Neural progenitor cell (in vitro differentiated cells): ENCODE measurements at places on chromosomes 12 and 14. TPM values are rescaled to one million over a fixed set of nuclear protein-coding genes. Genes with fewer than 3 reads are reported as not detected.
A peak's percentile ranks its signal among the peaks of the same experiment; 100 is the strongest.

Gene RASAL1
- total RNA-seq, result 0.50 and 1.4 TPM in 2 replicates

Gene SVOP
- 0.12 TPM in 1 of 2 replicates, not detected in the other for total RNA-seq

Gene TPCN1
- total RNA-seq, result 12.2 and 19.1 TPM in 2 replicates

Gene SLC5A8
- total RNA-seq, result not detected in 2 replicates

Gene LETMD1
- 40.9 and 46.6 TPM in 2 replicates for total RNA-seq

Gene CACNA1C
- 1.2 and 2.7 TPM in 2 replicates for total RNA-seq

Gene RAD51B
- total RNA-seq, result 33.6 and 50.5 TPM in 2 replicates

Gene C12orf60
- 5.4 and 7.0 TPM in 2 replicates for total RNA-seq

Gene CFAP251
- 0.92 and 1.5 TPM in 2 replicates for total RNA-seq

Gene CFAP54
- 1.6 and 4.2 TPM in 2 replicates for total RNA-seq

Gene ZNF384
- total RNA-seq, result 38.0 and 52.0 TPM in 2 replicates

Gene OR4K13
- not detected in 2 replicates for total RNA-seq

Gene CATSPERB
- 0.28 TPM in 1 of 2 replicates, not detected in the other for total RNA-seq

Gene ORAI1
- 8.0 and 10.6 TPM in 2 replicates for total RNA-seq

Gene KRT73
- not detected in 2 replicates for total RNA-seq

Gene CLEC4C
- total RNA-seq, result not detected in 2 replicates

Gene SLC6A13
- total RNA-seq, result 0.31 TPM in 1 of 2 replicates, not detected in the other

- DNase-seq, result no peak
Measured at GRCh38 chr12:70619471-70620152, 17.6 kb downstream of the PTPRB start.

- DNase-seq, result peak; percentile 32
Measured at GRCh38 chr14:82009076-82009475, 475.4 kb upstream of the SEL1L start.

DNA sequence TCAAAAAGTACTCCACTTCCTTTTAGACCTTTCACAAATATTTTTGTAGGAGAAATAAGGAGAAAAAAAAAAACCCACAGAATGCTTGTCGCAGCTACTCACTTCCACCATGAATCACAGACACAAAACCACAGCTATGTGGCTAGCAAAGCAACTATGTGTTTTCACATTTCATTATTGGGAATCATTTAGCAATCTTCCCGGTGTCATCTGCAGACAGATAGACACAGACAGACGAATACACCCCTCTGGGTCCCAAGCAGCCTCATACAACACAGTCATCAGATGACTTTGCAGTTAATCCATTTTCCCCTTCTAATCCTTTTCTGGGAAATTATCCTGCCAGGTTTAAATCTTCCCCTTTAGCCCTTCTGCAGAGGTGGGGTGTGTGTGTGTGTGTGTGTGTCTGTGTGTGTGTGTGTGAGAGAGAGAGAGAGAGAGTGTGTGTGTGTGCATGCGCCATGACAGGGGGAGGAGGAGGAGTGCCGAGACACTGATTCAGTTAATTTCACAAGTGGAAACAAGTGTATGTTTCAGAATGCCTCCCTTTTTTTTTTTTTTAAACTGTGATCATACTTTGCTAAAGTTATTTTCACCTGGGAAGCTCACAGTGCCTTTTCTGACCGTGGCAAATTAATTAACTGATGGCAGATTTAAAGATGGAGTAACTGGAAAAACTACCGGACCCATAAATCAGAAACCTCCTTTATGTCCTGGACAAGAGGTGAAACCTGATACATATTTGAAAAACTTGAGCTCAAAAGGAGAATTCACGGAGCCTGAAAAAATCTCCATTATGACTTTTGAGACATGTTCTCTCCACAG is 39.9 kb downstream of the LTBP2 start:
- DNase-seq, result no peak

DNA sequence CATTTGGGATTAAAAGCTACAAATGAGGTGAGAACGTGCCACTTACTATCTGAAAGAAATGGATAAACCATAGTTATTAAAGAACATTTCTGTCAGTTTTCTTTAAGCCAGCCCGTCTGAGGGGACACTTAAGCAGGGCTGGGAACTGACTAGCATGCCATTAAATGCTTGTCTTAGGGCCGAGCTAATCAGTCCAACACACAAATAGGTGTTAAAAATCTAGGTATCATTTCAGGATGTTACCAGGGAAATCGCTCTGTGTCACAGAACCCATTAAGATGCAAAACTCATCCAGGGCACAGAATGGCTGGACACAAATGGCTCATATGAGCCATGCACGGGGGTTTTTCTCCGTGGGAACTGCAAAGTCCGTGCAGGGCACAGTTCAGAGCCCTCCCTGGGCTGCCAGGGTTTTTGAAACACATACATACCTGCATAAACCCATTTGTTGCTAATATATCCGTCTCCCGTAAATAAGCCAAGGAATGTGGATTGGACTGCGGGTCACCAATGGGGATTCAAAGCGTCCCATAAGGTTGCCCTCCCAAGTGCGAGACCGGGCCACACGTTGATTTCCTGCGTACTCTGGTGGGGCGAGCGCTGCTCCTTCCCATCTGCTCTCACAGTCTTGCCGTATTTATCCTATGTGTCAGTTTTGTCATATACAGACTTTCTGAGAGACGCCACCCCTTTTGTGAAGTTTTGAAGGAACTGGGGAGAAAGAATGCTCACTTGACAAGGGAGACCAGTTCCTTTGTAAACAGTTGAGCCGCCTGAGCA is 5.4 kb upstream of the GSC start:
- DNase-seq, result peak; percentile 69

GRCh38 chr12:47085815-47086252 is 6.1 kb upstream of the AMIGO2 start:
- DNase-seq, result no peak

DNA sequence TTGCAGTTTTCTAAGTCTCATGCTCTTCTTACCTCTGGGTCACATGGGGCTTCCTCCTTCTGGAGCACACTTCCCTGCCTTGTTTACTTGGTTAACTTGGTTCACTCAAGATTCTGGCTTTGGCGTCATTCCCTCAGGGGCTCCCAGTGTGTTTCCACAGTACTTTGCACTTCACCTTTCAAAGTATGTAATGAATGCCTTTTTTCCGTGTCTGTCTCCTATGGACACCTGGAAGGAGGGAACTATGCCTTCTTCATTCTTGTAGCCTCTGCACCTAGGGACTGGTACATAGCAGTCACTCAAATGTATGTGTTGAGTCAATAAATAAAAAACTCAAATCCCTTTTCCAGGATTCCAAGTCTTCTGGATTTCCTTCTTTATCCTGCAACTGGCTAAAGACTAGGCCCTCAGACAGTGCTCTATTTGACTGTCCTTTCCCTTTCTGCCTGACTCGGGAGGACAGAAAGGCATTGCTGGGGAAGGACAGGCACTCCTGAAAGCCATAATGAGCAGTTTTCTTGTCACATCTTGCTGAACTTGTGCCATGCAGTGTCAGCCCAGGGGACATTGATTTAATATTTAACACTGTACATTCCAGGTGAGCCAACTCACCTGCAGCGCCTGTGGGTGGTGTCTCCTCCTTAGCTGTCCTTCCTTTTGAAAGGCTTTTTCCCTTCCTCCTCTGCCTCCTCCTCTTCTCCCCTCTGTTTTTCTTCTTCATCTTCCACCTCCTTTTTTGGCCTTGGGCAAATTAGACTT is 12.8 kb downstream of the MYRFL start:
- no peak for DNase-seq

DNA sequence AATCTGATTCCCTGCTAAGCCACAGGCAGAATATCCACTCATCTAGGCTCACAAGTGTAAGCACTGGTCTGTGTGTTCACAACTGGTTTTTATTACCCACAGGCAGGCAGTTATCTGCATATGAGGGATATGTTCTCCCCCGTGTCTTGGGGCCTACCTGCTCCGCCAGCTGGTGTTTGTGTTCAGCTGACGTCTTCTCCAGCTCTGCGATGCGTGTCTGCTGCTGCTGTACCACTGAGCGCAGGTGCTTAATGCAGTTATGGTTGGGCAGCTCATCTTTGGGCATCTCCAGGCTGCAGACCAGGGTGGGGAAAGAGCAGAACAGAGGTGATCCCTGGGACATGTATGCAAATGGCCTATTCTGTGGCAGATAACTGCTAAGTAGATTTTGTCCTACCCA is 13.7 kb downstream of the RNF41 start:
- DNase-seq, result no peak

GRCh38 chr12:56152756-56153677 is 630 bp downstream of the MYL6B start:
- peak; percentile 8 for DNase-seq

- no peak for DNase-seq
Measured at GRCh38 chr12:96263449-96263902, 69.3 kb downstream of the ELK3 start.

DNA sequence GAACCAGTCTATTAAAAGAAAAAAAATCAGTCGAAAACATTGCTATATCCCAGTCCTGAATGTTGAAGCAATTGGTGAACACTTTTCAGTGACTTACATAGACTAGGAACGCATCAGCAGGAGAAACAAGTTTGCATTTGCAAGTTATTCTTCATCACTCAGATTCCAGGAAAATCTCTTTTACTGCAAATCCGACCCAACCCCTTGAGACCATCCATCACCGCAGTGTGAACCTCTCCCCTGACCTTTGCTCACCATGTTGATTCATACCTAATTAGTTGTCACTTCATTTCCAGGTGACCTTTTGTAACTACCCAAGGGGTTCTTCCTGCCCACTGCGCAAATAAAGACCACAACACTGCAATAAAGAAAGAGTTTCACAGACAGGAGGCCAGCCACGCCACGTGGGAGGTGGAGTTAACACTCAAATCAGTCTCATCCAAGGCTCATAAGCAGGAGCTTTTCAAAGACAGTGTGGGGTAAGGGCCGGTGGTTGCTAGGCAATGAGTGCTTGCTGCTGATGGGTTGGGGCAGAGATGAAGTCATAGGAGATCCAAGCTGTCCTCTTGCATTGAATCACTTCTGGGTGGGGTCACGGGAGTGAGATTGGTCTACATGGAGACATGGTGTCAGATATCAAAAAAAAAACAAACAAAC is 241.3 kb upstream of the TMEM132C start:
- DNase-seq, result no peak

- DNase-seq, result peak; percentile 44
Measured at GRCh38 chr12:20646239-20646827, 48.8 kb upstream of the SLCO1C1 start.

GRCh38 chr14:33184587-33184986 is 245.9 kb downstream of the NPAS3 start:
- peak; percentile 26 for DNase-seq

DNA sequence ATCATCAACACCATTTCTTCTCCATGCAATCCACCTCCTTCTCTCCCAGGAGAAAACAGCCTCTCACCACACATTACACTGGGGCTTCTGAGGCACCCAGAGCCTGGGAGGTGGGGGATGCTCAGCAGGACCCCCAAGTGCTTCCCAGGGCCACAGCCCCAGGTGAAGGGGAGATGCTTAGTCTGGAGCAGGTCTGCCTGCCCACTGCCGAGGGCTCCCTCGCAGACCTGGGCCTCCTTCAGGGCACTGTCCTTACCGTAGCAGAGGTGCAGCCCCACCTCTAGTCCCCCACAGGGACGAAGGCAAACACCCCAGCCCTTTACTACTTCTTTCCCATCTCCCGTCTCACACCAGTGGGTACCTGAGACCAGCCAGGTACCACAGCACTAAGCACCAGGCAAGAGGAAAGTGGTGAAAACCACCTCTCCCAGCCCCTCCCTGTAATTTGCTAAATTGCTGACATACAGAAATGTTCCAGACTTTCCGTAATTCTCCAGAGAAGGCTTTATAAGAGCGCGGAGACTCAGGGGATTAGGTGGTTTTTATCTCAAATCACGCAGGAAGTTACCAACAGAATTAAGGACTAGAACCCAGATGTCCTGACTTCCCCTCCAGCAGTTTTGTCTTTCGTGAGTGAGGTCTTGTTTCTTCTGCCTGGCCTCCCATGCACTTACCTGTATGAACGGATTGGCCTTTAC is 59.0 kb downstream of the PLEKHG3 start:
- DNase-seq, result no peak

DNA sequence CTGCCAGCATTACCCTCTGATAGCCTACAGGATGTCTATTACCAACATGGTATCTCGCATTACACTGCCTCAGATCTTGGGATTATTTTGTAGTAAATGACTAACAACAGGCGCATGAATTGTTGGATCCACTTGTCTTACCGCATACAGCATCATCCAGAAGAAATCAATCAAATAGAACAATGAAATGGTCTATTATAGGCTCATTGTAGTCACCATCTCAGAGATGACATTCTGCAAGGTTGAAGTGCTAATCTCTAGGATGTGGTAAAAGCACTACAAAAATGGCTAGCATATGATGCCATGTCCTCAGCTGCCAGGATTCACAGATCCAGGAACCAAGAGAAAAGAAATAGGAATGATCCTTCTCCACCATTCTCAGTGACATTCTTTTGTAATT is 52.0 kb downstream of the WASHC3 start:
- no peak for DNase-seq

- DNase-seq, result no peak
Measured at GRCh38 chr12:97800561-97800960, 338.0 kb downstream of the RMST start.

DNA sequence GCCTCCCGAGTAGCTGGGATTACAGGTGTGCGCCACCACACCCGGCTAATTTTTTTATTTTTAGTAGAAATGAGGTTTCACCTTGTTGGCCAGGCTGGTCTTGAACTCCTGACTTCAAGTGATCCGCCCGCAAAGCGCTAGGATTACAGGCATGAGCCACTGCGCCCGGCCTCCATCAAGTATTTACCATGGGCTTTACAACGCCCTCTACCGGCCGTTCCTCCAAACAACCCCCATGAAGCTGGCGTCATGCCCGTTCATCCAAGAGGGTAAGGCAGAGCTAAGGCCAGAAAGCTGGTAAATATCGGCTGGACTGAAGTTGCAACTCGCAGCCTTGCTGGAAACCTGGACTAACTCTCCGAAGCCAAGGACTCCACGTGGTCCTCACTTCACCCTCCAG is 41.6 kb downstream of the RNF34 start:
- no peak for DNase-seq

GRCh38 chr12:25089738-25090137 is 105.2 kb downstream of the DNAI7 start:
- DNase-seq, result no peak

DNA sequence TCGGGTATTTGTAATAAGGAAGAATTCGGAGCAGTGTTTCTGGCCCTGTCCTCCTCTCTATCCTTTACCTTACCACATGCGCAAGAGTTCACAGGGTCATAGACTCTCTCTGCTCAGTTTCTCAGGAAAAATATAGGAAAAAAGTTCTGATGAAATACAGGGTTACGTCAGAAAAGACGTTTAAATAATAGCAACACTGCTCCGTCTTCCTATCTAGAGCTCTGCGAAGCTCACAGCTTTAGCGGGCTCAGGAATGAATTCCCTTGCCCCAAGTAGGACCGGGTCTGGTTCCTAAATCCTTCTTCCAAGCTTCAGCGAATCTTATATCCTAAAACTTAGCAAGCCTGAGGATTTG is 365 bp downstream of the CCDC59 start:
- DNase-seq, result no peak
